Activated CD8-positive, alpha-beta T cell treated with anti-CD3 and anti-CD28 coated beads for 36 hours (primary cell): ENCODE measurements at places on chromosomes 13 and 19. TPM values are rescaled to one million over a fixed set of nuclear protein-coding genes. Genes with fewer than 3 reads are reported as not detected.

- DNase-seq: peak; percentile 68
Observed at GRCh38 chr19:45863840-45864628, at the start of gene FOXA3. FOXA3 (plus strand) TSS chr19:45864326; CDS start chr19:45864457, 131 bp downstream.

GRCh38 chr19:15837221-15837731 is 21.8 kb upstream of the OR10H1 start:
- DNase-seq: no peak

GRCh38 chr13:78317030-78317429 is 286.3 kb downstream of the POU4F1 start:
- no peak for DNase-seq

GRCh38 chr19:1917146-1917545 is 11.9 kb downstream of the ADAT3 start:
- DNase-seq: no peak

The RINL gene
- 87.7 TPM for total RNA-seq

The MAP4K1 gene
- 174 TPM for total RNA-seq

The KCTD12 gene
- 14.8 TPM for total RNA-seq

The ZNF682 gene
- total RNA-seq: 8.9 TPM

The GPR12 gene
- not detected for total RNA-seq
